ENCODE measurements at places on chromosomes 6 and 20.

- DNase-seq = no peak
These were observed 718.8 kb upstream of the FLRT3 start for GRCh38 chr20:15056246-15056645.

DNA sequence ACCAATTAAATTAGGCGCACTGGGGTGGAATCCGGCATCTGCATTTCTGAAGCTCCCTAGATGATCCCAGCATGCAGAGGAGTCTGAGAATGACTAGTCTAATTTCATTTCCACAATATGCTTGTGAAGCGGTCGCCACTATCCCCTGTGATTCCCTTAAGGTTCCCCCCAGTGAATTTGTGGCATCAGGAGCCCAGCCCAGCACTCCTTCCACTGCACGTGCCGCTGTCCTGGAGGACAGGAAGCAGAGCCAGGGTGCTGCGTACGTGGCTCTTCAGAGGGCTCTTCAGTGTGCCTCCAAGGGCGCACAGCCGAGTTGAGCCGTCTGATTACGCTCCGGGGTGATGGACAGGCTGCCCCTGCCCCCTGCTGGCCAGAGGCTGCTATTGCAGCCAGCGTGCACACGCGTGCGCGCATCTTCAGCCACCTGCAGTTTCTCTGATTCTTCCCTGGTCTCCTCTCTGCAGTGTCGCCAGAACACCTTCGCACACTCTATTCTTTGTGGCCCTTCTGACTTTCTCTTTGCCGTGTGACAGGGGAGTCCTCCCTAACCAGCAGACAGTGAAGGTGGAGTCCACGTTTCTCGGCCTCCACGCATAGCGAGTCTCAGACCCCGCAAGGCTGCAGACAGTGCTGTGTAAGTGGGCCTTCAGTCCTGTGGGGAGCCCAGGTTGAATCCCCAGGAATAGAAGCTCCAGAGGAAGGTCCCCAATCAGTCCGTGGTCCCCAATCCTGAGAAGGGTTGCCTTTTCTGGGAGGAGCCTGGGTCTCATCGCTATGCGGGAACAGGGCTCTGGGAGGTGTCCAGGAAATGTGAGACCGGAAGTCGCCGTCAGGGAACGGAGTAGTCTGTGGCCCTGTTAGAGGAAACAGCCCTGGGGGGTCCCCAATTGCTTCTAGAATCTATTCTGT lies 16.5 kb upstream of the NCR2 start:
- DNase-seq = peak; percentile 96

DNA sequence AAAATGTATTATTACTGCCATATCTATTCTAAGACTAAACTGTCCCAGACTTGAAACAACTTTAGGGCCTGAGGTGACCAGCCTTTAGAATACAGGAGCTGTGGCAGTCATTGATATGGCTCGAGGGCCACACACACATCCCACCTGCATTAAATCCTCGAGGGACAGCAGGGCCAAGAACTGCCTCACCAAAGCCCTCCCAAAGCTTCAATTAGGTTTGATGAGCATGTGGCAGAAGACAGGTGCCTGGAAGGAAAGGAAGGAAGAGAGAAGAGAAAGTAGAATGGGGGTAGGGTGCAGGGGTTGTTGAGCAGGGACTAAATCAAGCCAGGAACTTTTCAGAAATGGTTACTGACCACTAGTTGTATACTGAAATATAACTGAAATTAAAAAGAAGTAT lies 115.0 kb downstream of the PDSS2 start:
- peak; percentile 9 for DNase-seq

DNA sequence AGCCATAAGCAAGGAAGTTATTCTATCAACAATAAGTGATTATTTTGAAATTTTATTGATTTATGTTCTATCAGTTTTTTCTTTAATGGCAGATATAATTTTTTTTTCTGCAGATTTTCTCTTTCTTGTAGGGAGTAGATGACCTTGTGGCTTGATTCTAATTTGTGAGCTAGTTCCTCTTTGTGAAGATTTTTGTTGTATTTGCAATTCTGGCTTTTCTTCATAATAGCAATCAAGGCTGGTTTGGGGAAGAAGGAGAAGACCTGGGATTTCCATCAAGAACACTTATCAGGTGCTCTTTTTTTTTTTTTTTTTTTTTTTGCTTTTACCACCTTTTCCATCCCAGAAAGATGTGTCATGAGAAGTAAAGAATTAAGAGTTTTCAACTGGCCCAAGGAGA lies 324.2 kb upstream of the MAN1A1 start:
- DNase-seq = no peak

GRCh38 chr6:35411066-35411465 lies 41.1 kb upstream of the FANCE start:
- no peak for DNase-seq

GRCh38 chr20:61802721-61803311 lies 262.9 kb downstream of the TAF4 start:
- DNase-seq = peak; percentile 68

GRCh38 chr6:133707456-133707855 lies 181.5 kb upstream of the TCF21 start:
- DNase-seq = no peak

DNA sequence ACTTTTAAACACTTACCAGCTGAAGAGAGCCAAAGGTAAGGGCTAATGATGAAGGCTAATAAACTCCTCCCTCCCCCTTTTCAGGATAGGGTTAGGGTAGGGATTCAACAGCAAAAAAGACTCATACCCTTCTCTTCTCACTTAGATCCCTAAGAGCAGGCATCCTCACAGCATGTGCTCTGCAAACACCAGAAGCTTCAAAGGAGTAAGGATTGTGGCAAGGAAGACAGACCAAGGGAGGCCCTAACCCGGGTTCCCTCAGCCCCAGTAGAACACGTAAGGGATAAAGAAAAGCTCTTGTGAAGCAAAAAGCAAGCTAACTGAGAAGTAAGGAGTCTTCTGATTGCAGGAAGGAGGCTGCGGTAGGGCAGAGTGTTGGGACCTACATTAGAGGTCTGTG lies 11.6 kb downstream of the MAP3K7 start:
- peak; percentile 31 for DNase-seq

DNA sequence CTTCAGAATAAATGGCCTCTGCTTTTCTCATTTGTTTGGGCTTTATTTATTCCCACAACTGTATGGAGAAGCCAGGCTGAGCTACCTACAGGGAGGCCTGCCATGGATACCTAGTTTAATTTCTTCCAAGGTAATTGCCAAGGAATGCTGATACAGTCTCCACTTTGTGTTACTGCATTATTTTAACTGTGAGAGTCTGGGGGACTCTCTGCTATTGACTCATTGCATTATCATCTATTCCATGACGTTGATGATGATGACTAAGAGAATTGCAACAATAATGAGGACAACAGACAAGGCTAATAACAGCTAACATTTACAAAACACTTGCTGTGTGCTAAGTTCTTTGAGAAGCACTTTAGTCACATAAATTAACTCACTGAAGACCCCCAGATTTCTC lies 88.3 kb upstream of the COL21A1 start:
- DNase-seq = no peak
